ENCODE measurements at places on chromosomes 16 and 17.

- no peak for DNase-seq
Measured at GRCh38 chr17:16297367-16298139, 55.7 kb downstream of the CENPV start.

DNA sequence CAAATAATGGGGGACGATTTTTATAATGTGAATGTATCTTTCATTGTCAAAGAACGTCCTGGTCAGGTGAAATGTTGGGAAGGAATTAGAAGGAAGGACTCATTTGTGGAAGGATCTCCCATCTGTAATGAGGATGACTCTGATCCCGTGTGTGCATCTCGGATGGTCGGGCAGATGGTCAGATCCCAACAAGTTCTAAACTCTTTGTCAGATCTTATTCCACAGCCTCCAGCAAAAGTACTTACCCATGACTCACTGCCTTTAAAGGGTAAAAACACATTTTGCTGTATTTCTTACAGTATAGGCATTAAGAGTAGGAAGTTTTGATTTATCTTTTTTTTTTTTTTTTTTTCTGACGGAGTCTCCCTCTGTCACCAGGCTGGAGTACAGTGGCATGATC, 539 bp upstream of the KRTAP4-8 start:
- DNase-seq, result no peak

- DNase-seq, result no peak
Measured at GRCh38 chr16:48681520-48681919, 71.5 kb upstream of the N4BP1 start.

DNA sequence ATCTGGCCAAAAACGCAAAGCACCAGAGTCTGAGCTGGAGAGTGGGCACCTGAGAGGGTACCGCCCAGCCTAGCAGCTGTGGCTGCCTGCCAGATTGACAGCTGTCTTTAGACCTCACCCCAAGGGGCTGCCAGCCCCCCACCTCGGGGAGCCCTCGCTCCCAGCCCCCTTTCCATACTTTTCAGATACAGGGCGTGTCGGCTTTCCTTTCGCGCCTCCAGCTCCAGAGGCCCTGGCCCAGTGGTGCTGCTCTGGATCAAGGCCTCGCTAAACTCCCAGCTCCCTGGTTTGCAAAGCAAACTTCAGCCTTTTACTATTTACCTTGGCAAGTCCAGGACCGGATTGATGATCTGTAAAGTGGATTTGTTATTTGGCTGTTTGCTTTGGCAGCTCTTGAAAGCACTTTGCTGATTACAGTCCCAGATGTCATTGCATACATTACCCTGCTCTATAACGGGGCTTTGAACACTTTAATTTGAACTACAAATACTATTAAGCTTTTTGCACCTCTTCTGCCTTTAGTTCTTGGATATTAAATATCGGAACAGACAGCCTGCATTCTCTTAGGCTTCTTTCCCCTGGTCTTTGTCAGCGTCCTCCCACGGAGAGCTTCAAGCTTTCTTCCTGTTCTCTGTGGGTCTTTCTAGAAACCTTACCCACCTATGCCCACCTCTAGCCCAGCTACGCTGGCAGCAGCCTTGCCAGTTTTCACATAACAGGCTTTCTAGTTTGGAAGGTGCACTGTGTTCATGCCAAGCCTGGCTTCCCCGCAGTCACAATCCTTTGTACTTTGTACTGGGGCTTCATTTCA, 63.6 kb upstream of the TBX2 start:
- no peak for DNase-seq

- DNase-seq, result no peak
Measured at GRCh38 chr16:11774065-11774626, 22.9 kb downstream of the ZC3H7A start.

- no peak for DNase-seq
Measured at GRCh38 chr16:12455287-12455798, 348.3 kb downstream of the CPPED1 start.

DNA sequence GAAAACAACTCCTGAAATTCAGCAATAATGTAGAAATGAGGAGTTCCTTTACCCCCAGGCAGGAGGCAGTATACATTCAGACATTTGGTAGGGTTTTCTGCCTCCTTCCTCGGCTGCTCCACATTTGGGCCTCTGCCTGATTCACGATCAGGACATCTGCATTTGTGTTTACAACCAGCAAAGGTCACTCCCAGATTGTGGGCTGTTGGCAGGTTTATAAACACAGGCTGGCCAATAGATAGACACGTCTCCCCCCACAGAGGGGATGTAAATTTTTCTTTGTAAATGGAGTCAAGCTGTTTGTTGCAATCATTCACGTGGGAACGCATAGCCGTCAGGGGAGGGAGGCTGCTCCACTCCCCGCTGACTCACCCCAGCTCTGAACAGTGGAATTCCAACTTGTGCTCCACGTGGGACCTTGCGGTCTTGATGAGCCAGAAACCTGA, 252.1 kb upstream of the N4BP1 start:
- DNase-seq, result no peak

DNA sequence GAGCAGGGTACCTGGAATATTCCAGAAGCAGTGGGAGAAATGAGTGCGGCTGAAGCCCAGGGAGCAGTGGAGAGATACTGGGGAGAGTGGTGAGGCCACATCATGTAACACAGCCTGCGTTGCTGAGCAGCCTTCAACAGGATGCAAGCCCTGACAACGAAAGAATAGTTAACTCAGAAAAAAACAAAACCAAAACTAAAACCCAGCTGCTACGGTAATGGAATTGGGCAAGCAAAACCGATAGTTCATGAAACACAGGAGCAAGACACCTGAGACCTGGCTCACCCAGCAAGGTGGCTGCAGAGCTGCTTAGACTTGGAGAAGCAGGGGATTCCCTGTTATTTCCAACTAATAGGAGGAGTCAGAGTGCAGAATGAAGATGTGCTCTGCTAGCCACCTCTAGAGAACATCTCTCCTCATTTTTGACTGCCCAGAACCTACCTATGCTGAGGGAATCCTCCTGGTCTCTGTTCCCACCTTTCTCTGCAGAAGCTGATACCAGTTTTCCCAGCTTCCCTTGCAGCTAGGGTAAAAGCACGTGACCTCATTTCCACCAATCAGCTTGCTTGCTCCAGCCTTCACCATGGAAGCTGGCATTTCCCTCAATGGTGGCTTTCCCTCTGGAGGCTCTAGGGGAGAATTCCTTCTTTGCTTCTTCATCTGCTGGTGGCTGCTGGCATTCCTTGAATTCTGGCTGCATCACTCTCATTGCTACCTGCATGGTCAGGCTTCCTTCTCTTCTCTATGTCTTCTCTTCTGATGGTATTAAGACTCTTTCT, 59.4 kb upstream of the XYLT1 start:
- DNase-seq, result peak; percentile 0

- no peak for DNase-seq
Measured at GRCh38 chr16:80174416-80174815, 366.4 kb upstream of the DYNLRB2 start.

DNA sequence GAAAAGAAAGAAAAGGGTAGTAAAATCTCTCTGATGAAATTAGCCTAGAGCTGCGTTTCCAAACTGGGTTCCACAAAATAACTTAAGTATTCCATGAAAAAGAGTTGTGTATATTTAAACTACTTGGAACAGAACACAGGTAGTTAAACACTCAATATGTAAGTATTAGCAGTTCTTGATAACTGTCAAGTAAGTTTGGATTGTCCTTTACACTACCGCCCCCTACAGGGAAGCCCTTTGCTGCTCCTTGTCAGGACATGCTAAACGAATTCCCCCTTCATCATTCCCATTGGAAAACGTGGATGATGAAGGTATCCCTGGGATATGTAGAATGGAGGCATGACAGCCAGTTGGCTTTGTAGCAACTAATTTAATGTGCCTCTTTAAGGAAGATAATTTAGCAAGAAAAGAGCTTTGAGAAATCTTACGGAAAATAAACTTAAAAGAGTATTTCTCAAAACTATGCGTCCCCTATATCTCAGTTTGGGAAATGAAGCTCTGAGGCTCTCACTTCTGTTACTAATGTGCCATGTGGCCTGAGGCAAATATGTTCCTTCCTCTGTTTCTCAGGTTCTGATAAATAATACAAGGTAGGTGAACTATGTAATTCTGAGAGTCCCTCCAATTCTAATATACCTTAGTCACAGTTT, 18.8 kb downstream of the NCBP3 start:
- DNase-seq, result peak; percentile 47

DNA sequence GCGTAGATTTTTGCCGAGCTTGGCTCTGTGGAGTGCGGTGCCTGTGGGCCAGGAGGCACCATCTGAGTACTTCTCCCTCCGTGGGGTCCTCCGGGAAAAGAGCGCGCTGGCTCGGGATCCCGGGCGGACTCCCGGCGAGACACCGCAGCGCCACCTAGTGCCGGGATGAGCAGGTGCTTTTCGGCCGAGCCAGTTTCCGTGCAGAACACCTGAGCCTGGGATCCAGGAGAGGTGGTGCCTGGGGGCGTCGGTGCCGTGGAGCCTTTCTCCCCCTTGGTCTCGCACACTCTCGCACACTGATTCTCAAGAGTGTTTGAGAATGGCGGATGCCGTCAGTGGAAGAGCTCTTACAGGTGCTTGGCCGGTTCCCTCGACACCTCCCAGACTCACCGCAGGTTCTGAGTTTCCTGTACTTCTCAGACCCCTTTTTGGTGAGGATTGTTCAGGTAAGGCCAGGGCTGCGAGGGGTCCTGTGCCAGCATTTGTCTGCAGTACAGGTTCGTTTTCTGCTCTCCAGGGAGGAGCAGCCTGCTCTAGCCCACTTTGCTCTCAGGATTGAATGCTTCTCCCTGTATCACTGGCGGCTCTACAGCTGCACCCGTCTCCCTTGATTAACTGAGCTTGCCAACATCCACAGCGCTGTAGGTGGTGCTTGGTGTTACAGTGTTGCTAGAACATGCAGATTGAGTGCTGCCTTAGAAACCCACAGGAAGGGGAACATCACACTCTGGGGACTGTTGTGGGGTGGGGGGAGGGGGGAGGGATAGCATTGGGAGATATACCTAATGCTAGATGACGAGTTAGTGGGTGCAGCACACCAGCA, 23.3 kb downstream of the TBCD start:
- no peak for DNase-seq

DNA sequence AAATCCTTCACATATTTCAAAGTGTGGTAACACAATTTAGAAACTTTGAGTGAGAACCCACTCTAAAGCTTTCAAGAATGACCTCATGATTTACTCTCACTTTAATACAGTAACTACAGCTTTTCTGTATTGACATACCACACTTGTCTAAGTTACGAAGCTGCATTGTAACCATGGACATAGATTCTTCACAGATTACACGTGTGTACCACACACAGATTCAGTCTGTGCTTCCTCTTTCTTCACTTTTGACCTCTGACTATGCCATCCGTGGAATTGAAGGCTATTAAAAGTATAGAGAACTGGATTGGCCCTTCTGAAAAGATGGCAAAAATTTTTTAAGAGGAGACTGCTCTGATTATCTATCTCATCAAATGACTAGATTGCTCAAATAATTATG, 172.7 kb downstream of the TANC2 start:
- no peak for DNase-seq

Measured in stimulated activated CD4-positive, alpha-beta T cell treated with anti-CD3 and anti-CD28 coated beads, Interleukin-1b, Interleukin-23, amount 100 ng/mL, for 1 hour (primary cell).